ENCODE measurements at places on chromosomes 4 and X. TPM values are rescaled to one million over a fixed set of nuclear protein-coding genes. Genes with fewer than 3 reads are reported as not detected.
A peak's percentile ranks its signal among the peaks of the same experiment; 100 is the strongest.

The RTL3 gene
- total RNA-seq: not detected

DNA sequence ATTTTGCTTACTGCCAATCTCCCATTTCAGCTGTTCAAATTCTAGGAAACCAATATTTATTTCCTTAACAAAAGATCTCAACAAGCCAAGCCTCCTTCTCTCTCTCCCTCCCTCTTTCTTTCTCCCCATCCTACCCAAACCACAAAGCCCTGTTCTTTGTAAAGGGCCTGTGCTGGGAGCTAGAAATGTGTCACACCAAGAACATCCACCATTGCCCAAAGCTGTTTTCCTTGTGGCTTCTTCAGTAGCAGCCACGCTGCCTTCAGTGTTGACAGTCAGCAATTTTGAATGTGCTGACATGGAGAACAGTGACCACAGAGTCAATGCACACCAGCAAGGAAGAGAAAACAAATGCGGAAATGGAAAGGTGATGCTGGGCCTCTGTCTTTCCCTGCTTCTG is 203.0 kb downstream of the MAML3 start:
- no peak overlapping the region for H3K27ac ChIP-seq
- no peak overlapping the region for H3K4me3 ChIP-seq
- no peaks in the 10 kb centered on the region for H3K36me3 ChIP-seq

The XAGE3 gene
- not detected for total RNA-seq

DNA sequence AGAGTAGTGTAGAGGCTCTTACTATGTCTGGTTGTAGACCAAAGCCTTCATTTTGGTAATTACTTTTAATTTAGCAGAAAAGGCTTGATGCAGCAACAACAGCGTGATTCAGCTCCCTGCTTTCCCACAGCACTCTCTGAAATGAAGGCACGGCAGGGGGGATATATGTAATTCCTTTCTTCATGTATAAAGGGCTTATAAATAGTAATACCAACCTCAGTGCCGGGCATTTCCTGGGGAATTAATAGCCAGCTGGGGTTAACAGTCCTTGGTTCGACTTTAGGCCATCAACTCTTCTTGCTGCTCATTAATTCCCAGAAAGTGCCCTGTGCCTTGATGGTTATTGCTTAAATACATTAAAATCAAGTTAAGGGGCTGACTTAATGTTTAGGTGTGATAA is 669.0 kb downstream of the ZNF674 start:
- no peaks in the 10 kb centered on the region for H3K36me3 ChIP-seq
- H3K27me3 ChIP-seq: no peaks in the 10 kb centered on the region
- no peak overlapping the region for H3K27ac ChIP-seq
- no peak for DNase-seq
- H3K4me3 ChIP-seq: no peak overlapping the region

GRCh38 chr4:122539861-122540465 is 80.9 kb downstream of the IL21 start:
- H3K27me3 ChIP-seq: no peaks in the 10 kb centered on the region
- DNase-seq: no peak
- H3K4me1 ChIP-seq: no peaks in the 10 kb centered on the region
- no peak overlapping the region for H3K4me3 ChIP-seq

GRCh38 chr4:53005149-53005546 is 143.0 kb downstream of the RASL11B start:
- no peaks in the 10 kb centered on the region for H3K36me3 ChIP-seq
- DNase-seq: peak; percentile 18
- no peak overlapping the region for H3K27ac ChIP-seq
- H3K4me3 ChIP-seq: no peak overlapping the region
- peaks cover 30% of the 10 kb centered on the region for H3K4me1 ChIP-seq
- H3K27me3 ChIP-seq: no peaks in the 10 kb centered on the region

- H3K36me3 ChIP-seq: peaks cover 7% of the 10 kb centered on the region
- H3K27ac ChIP-seq: no peak overlapping the region
- no peaks in the 10 kb centered on the region for H3K4me1 ChIP-seq
- no peak overlapping the region for H3K4me3 ChIP-seq
- H3K27me3 ChIP-seq: no peaks in the 10 kb centered on the region
- DNase-seq: no peak
Observed at GRCh38 chr4:105276361-105277104, 129.9 kb downstream of the TET2 start.

The SAGE1 gene
- total RNA-seq: not detected

- no peaks in the 10 kb centered on the region for H3K27me3 ChIP-seq
- H3K4me3 ChIP-seq: no peak overlapping the region
- no peak overlapping the region for H3K27ac ChIP-seq
- no peak for DNase-seq
- H3K36me3 ChIP-seq: peaks cover 2% of the 10 kb centered on the region
- no peaks in the 10 kb centered on the region for H3K4me1 ChIP-seq
Observed at GRCh38 chr4:74166135-74166534, 8.2 kb downstream of the MTHFD2L start.

GRCh38 chr4:35934320-35934981 is 309.9 kb downstream of the ARAP2 start:
- H3K27ac ChIP-seq: no peak overlapping the region
- no peaks in the 10 kb centered on the region for H3K4me1 ChIP-seq
- no peaks in the 10 kb centered on the region for H3K27me3 ChIP-seq
- peak; percentile 7 for DNase-seq
- H3K4me3 ChIP-seq: no peak overlapping the region

The SLITRK4 gene
- not detected for total RNA-seq

The ARHGAP10 gene
- 1.6 TPM for total RNA-seq

The POF1B gene
- total RNA-seq: not detected

DNA sequence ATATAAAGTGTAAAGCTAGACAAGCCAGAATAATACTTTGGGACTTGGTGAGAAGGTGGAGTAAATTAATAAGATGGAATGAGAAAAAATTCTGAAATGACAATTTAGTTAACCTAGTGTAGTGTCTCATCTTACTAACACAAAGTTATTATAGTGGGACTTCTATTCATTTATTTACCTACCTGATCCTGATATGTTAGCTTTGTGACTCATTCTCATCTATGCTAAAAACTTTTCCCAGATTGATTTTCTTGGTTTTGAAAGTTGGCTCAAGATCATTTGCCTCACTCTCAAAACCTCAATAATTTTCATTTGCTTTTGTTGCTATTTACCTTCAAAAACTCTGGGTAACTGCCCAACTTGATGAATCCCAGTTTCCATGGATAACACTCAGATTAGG is 698.6 kb downstream of the SH3BGRL start:
- DNase-seq: no peak
- no peak overlapping the region for H3K27ac ChIP-seq
- H3K4me1 ChIP-seq: no peaks in the 10 kb centered on the region
- no peaks in the 10 kb centered on the region for H3K27me3 ChIP-seq
- no peaks in the 10 kb centered on the region for H3K36me3 ChIP-seq
- H3K4me3 ChIP-seq: no peak overlapping the region

- no peaks in the 10 kb centered on the region for H3K4me1 ChIP-seq
Observed at GRCh38 chr4:150656891-150657290, 74.9 kb downstream of the MAB21L2 start.

DNA sequence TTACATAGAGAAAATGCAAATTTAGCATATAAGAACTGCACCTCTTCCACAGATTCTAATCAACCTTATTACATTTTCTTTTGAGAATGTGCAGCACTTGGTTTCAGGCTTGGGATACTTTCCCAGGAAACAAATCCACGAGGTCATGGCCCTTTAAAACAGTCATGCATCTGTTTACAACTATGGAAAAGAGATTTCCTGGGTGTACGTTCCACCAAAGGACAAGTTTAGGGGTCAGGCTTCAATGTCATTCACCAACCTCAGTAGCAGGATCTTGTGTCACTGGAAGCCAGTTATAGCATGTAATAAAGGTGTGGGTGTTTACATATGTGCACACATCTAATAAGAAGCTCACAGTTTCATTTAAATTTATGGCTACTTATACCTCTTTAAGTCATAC is 30.7 kb downstream of the EREG start:
- H3K27me3 ChIP-seq: no peaks in the 10 kb centered on the region
- H3K4me3 ChIP-seq: no peak overlapping the region
- no peak overlapping the region for H3K27ac ChIP-seq
- no peaks in the 10 kb centered on the region for H3K36me3 ChIP-seq
- H3K4me1 ChIP-seq: no peaks in the 10 kb centered on the region

- peak; percentile 2 for DNase-seq
- no peaks in the 10 kb centered on the region for H3K4me1 ChIP-seq
- H3K27me3 ChIP-seq: no peaks in the 10 kb centered on the region
- H3K36me3 ChIP-seq: no peaks in the 10 kb centered on the region
Observed at GRCh38 chrX:68647156-68647957, at the start of gene STARD8. STARD8 (plus strand) TSS chrX:68647666; CDS start chrX:68647883, 217 bp downstream.

The GAGE12F gene
- total RNA-seq: not detected

The PDZD4 gene
- total RNA-seq: not detected

DNA sequence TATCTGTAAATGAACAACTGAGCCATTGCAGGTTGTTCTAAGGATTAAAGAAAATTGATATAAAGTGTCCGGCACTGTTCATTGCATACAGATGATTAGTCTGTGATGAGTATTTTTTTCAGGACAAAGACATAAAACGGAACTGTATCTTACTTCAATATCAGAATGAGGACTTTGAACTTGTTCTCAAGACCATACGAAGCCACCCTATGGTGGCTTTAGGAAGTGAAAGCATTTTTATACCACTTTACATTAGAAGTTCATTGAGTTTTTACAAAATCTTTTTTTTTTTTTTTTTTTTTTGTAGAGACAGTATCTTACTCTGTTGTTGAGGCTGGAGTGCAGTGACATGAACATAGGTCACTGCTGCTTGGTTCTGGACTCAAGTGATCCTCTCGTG is 45.2 kb upstream of the TRIM2 start:
- no peak overlapping the region for H3K27ac ChIP-seq
- DNase-seq: no peak
- H3K4me3 ChIP-seq: no peak overlapping the region
- H3K36me3 ChIP-seq: no peaks in the 10 kb centered on the region
- peaks cover 4% of the 10 kb centered on the region for H3K4me1 ChIP-seq

DNA sequence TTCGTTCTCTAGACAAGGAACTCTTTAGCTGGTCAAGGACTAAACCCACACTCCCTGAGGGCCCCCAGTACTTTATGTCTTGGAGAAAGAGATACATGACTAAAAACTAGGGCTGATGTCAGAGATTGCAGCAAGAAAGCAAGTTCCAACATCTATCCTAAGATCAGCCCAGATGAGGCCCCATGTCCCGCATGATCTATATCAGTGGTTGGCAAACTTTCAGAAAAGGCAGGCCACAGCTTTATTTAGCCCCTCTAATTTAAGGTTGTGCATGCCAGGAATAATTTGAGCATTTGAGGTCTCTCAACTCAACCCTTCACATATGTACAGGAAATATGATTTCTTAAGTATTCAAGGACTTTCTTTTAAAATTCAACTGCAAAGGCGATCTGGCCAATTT is 44.1 kb upstream of the FRMD7 start:
- no peak overlapping the region for H3K27ac ChIP-seq
- no peaks in the 10 kb centered on the region for H3K36me3 ChIP-seq
- H3K4me3 ChIP-seq: no peak overlapping the region
- no peak for DNase-seq

GRCh38 chr4:187207931-187208330 is 484.3 kb upstream of the FAT1 start:
- H3K4me3 ChIP-seq: no peak overlapping the region
- H3K27ac ChIP-seq: no peak overlapping the region
- no peaks in the 10 kb centered on the region for H3K36me3 ChIP-seq
- peaks cover 4% of the 10 kb centered on the region for H3K27me3 ChIP-seq
- H3K4me1 ChIP-seq: peaks cover 12% of the 10 kb centered on the region
- no peak for DNase-seq

DNA sequence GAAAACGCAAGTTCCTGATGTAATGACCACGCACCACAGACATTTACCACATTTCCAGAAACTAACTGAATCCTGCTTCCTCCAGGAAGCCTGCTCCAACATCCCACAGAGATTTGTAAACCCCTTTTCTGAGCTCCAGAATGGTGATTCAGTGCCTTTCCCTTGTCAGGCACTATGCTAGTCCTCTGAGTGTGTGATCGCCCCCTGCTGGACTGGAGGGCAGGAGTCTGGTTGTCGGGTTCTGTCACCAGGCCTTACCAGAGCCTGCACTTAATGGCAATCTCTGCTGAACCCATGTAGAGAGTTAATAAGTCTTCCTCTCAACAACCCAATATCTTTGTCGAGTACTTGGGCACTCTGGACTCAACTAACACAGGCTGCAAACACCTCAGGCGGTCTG is 14.5 kb upstream of the KDM5C start:
- no peaks in the 10 kb centered on the region for H3K36me3 ChIP-seq
- H3K27ac ChIP-seq: no peak overlapping the region
- peak; percentile 35 for DNase-seq
- H3K27me3 ChIP-seq: no peaks in the 10 kb centered on the region
